ENCODE measurements at places on chromosomes 12 and 14.

GRCh38 chr12:9961106-9961505 lies 10.1 kb upstream of the CLEC12A start:
- no peak for DNase-seq

GRCh38 chr12:99278899-99279298 lies 368.7 kb upstream of the GARIN6 start:
- no peak for DNase-seq

DNA sequence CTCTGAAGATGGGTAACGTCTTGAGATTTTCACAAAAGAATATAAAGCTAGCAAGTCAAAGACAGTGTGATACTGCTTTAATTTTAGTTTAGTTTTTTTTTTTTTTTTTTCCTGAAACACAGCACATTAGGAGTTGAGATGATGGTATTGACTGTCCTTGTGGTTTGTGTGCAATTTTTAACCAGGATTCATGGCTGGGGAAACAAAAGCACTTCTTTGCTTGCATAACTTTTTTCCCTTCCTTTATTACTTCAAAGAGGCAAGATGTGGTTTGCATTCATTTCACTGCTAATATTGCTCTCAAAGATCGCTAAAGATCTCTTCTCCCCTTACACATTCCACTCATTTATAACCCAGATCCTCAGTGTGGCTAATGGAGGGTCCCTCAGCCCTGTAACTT lies 157.1 kb upstream of the PZP start:
- DNase-seq: no peak

DNA sequence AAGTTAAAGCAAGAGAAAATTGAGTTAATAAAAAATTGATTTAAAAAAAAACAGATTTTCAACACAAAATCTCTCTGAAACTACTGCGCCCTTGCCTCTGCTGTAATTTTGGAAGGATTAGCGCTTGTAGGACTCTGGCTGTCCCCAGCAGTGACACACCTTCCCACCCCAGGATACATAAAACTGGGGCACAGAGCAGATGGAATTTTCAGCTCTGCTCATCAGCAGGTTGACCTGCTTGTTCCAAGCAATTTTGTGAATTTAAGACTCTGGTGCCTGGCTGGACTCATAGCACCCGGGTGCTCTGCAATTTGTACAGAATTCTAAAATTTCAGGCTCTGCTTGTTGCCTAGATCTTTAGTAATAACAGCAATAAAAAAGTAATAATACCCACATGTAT lies 257.8 kb upstream of the GARIN6 start:
- no peak for DNase-seq

GRCh38 chr14:69605738-69606137 lies 5.7 kb upstream of the SUSD6 start:
- no peak for DNase-seq

- no peak for DNase-seq
Measured at GRCh38 chr12:63904653-63905052, 60.2 kb downstream of the SRGAP1 start.

- DNase-seq: no peak
Measured at GRCh38 chr14:40417777-40418401, 985.7 kb upstream of the FBXO33 start.

DNA sequence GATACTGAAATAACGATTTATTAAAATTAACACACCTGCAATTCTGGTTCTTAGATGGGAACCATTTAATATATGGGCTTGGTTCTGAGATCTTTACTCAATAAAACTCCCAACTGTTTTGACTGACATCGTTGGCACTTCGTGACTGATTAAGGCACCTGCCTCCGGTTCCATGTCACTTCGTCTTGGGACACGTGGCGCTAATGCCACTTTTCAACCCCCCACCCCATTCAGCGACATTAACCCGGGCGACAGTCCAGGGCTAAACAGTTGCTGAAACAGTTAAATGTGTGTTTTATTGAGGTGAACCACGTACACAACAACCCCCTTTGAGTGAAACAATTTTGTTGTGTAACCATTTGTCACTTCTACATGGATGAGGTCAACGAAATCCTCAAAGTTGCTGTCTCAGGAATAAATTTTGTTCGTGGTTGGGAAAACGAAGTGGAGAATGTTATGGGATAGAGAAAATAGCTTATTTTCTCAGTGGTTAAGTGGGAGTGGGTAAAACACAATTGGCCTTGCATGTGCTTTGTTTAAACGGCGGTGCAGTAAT lies 9.9 kb upstream of the SLC38A2 start:
- no peak for DNase-seq

DNA sequence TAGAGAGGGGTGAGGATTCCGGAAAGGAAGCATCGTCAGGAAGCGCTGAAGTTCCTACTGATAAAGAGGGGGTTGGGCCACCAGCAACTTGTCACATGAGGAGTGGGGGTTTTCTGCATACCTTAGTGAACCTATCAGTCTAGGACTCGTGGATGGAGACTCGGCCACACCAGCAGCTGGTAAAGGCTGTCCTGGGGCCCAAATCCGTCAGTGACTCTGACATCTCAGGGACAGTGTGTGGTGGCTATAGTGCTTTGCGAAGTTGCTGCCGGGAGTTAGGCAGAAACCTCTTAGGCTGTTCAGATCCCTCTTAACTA lies 16.4 kb downstream of the RNASE2 start:
- DNase-seq: no peak

DNA sequence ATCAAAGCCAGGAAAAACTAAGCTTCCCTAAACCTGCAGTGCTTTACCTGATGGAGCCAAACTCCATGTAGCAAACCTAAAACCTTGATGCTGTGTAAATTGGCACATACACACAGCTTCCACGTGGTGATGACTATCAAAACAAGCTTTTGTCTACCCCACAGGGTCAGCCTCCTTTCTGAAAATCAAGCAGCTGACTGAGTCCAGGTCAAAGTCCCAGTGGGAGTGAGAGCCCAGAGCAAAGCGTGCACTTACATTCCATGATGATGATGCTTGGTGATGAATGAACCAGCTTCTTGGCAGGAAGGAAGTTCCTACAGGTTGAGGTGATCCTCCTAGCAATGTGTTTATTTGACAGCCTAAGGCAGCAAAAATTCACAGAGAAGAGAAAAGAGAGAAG lies 630.0 kb upstream of the TBX3 start:
- DNase-seq: no peak

DNA sequence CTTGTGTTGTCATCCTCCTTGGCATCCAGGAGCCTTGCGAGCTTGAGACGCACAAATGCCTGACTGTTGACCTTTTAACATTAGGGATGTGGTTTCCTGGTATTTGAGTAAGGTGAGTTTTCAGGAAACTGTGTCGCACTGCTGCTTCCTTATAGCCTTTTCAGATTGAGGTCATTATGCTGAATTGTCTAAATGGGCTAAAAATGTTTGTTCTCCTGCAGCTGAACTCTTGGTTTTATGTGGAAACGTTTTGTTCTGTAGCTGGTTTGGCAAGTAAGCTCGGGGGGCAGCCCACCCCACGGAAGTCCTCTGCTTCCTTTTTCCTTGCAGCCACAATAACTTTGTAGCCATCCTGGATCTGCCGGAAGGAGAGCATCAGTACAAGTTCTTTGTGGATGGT lies 5.7 kb downstream of the PRKAB1 start:
- no peak for DNase-seq

DNA sequence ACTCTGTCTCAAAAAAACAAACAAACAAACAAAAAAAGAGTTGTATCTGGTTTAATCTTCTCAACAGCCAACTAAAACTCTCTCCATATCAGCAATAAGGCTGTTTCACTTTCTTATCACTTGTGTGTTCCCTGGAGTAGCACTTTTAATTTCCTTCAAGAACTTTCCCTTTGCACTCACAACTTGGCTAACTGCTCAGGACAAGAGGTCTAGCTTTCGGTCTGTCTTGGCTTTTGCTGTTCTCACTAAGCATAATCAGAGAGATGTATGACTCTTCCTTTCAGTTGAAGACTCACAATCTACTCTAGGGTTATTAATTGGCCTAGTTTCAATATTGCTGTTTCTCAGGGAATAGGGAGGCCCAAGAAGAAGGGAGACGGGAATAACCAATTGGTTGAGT lies 12.3 kb downstream of the NEMP1 start:
- no peak for DNase-seq

DNA sequence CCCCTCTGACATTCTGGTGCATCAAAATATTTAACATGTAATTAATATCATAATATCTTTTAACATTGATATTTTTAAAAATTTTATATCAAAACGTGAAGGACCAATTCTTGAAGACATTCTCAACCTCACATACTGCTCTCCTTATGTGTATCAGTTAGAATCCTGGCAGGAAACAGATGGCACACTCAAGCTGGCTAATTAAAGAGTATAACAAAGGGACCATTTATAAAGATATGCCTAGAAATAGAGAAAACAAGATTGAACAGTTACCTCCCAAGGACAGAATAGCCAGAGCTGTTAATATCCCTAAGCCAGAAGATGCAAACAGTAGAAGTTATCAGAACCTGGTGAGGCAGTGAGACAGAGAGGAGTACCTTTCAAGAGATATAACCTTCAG lies 368.7 kb downstream of the NELL2 start:
- no peak for DNase-seq

DNA sequence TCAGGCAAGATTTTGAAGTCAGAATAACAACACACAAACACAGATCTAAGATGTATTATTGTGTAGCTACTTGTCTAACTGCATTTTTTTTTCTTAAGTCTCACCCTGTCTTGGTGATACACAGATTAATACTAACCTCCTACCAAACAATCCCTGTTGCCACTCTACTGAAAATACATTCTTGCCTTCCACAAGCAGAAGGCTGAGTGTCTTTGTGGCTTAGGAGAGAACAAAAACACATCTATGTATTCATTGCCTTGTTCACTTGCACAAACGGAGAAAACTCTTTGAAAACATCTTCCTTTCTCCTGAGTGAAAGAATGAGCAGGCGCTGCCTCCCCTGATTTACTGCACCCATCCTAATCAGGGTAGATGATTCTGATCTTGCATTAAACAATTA lies 642.2 kb downstream of the DIO2 start:
- DNase-seq: no peak

DNA sequence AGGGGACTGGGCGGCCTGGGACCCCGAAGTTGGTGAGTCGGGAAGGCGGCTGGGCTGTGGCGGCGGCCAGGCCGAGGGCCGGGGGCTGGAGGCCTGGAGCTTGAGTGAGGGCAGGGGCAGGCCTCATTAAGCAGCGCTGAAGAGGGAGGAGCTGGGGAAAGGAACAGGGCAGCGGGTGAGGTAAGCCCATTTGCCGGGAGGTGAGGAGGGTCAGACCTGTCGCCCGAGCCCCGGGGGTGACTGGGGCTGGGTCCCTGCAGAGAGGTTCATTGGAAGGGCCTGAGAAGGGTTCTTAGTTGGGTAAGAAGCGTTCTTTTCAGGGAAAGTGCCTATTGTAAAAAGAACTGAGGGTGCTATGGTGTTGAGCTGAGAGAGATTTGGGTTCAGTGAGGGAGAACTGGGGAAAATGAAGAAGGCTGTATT lies 441 bp downstream of the RAB5B start:
- DNase-seq: peak; percentile 26

DNA sequence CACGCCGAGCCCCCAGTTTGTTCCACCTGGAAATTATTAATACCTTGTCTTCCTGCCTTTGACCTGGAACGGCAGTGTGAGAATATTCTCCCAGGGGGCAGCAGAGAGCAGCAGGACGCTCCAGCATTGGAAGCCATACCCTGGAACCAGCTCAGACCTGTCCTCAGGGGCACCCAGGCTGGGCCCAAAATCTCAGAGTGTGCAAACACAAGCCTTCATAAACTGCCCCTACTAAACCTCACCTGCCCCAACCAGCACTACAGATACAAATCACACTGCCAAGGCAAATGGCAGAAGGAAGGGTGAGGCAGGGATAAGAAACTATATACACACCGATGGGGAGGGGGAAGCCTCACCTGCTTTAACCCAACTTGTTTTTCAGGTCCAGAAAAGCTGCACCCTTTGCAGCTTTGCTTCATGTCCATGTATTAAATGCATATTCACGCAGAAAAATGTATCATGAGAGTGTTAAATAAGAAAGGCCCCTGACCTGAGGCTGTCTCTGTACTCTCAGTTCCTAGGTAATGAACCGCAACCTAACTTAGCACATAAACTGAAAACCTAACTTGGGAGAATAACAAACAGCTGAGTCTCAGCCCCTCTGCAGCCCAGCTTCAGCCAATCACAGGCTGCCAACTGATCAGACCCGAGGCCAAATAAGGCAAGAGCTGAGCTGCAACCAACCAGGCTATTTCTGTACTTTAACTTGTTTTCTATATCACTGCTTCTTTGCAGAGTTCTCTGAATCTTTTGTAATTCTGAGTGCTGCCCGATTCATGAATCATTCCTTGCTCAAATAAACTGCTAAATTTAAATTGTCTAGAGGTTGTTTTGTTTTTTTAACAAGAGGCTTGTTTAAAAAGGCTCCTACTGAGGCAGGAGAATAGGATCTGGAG lies 130.1 kb downstream of the SPTSSA start:
- DNase-seq: peak; percentile 56

DNA sequence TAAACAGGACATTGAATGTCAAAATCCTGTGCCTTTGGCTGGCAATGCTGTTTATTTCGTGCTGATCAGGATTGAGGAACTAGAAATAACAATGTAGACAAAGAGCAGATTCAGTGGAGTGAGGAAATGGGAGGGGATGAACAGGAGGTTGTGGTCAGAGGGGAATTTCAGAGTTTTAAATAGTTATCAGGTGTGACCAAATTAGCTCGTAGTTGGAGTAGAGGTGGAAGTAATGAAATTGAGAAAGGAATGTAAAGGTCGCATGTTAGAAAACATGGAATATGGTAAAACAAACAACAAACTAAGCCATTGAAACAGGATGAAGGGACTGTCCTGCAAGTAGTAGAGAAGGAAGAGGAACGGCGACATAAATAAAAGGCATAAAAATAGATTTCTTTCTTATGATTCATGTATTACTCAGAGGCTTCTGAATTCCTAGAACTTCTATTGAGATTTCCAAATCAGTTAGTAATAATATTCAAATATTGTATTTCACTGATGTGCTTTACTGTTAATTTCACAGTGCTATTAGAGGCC lies 9.5 kb upstream of the SAV1 start:
- DNase-seq: no peak

DNA sequence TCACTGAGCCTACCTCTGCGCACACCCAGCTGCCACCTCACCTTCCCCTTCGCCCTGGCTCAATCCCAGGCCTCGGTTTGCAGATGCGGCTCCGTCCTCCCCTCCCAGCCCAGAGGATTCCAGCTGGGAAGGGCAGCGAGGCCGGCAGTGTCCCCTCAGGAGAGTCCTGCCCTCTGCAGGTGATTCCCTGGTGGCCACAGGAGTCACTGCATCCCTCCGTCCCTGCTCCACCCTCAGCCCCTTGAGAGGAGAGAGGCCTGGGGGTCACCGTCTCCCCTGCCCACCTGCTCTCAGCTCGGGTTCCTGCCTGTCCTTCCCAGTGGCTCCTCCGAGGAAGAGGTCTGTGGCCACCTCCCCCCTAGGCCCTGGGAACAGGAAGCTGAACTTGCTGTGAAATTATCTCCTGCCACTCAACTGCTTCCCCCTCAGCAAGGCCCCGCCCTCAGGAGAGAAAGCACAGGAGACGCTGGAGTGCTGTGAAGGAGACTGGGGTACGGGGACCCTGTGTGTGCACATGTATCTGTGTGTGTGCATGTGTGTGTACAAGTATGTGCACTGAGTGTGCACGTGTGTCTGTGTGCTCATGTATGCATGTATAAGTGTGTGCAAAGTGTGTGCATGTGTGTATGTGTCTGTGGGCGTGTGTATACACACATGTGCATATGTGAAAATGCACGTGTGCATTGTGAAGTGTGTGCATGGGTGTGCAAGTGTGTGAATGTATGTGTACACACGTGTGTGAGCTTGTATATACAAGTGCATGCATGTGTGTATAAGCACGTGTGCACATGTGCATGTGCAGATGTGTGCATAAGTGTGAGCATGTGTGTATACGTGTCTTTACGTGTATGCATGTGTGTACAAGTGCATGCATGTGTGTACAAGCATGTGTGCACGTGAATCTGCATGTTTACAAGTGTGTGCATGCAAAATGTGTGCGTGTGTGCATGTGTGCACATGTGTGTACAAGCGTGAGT lies 13.2 kb upstream of the GALNT9 start:
- DNase-seq: no peak

GRCh38 chr12:89439941-89440340 lies 84.7 kb downstream of the GALNT4 start:
- DNase-seq: no peak

Measured in activated naive CD4-positive, alpha-beta T cell treated with anti-CD3 and anti-CD28 coated beads, Interleukin-2, amount 50 U/mL, for 16 hours (primary cell).